ENCODE measurements at places on chromosomes 6 and 20.

DNA sequence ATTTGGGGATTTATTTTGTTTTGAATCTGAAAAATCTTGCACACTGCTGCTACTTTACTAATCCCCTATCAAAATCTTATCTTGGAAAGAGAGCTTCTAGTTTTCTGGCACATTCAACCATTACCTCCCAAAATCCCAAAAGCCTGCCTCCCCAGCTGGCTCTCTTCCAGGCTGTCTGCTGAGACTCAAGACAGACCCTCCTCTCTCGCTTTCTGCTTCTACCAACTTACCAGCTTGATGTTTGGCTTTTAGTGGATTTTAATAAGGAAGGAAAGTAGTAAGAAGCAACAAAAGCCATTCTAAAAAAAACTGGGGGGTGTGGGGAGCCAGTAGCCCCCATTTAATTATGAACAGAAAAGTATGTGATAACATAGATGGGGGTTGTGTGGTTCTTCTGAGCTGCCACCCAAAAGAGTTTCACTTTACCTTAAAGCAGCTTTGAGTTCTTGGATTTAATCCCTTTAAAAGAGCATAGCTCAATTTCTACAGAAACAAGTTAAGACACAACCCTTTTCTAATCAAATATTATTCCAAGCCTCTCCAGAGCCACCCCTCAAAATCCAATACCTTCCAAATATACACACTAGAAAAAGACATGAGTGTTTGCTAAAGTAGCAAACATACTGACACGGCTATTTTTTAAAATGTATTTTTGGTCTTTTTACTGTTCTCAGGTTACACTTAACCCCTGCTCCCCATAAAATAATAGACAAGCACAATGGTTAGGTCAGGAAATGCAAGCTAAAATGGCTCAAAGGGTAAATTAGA, 71.7 kb downstream of the ATP9A start:
- ATAC-seq = no peak

DNA sequence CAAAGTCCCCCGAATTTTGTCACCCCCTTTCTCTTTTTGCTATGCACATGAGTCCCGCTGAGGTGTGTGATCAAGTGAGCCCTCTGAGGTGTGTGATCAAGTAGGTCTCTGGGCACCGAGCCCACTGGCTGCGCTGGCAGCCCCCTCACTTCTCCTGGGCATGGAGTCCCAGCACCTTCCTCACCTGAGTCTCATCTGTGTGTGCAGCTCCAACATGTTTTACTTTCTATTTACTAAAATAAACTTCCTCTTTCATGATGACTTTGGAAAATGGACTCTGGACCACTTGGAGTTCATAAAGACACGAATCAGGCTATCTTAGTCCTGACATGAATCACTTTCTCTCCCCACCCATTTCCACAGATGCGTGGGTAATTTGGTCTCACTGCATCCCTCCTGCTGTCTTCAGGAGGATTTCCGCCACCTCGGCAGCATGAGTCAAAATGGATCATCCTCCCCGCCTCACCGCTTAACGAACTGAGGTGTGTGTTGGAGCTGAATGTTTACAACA, 39.8 kb downstream of the PRDM1 start:
- peak; percentile 79 for ATAC-seq

GRCh38 chr6:106514583-106514885, 114.8 kb downstream of the RTN4IP1 start:
- ATAC-seq = no peak

GRCh38 chr6:100466410-100467128, 1.8 kb upstream of the SIM1 start:
- no peak for ATAC-seq

DNA sequence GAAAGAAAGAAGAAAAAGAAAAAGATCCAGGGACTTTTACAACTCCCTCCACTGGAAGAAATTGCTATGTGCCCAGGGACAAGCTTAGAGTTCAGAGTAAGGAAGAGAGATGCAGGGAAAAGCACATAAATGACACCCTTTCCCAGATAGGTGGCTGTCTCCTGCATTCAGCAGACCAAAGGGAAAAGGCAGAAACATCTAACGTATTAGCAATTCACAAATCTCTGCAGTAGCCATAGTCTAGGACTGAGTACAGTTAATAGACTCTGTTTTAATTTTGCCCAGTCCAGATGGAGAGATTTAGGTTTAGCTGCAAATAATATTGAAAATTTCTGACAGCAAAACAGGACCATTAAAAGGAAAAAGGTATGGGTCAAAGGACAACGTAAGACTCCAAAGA, 71.3 kb upstream of the TNFRSF21 start:
- ATAC-seq = no peak

DNA sequence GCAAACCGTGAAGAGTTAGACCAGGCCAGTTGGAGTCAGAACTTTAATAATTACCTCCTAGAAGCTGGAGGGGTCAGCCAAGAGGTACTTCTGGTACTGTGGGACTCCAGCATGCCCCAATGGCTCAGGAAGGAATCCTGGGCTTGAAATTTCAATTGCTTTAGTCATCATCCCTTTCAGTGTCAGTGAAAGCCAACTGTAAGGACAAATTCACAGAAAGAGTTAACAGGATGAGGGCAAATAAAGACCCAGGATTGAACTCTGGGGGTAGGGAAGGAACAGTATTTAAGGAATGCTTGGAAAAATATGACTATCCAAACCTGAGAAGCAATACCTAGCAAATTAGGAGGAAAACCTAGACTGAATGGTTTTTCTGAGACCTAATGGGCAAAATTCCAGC, 735.1 kb upstream of the MARCKS start:
- ATAC-seq = no peak

- ATAC-seq = no peak
These were observed 47.7 kb upstream of the SMOC2 start for GRCh38 chr6:168393126-168393870.

DNA sequence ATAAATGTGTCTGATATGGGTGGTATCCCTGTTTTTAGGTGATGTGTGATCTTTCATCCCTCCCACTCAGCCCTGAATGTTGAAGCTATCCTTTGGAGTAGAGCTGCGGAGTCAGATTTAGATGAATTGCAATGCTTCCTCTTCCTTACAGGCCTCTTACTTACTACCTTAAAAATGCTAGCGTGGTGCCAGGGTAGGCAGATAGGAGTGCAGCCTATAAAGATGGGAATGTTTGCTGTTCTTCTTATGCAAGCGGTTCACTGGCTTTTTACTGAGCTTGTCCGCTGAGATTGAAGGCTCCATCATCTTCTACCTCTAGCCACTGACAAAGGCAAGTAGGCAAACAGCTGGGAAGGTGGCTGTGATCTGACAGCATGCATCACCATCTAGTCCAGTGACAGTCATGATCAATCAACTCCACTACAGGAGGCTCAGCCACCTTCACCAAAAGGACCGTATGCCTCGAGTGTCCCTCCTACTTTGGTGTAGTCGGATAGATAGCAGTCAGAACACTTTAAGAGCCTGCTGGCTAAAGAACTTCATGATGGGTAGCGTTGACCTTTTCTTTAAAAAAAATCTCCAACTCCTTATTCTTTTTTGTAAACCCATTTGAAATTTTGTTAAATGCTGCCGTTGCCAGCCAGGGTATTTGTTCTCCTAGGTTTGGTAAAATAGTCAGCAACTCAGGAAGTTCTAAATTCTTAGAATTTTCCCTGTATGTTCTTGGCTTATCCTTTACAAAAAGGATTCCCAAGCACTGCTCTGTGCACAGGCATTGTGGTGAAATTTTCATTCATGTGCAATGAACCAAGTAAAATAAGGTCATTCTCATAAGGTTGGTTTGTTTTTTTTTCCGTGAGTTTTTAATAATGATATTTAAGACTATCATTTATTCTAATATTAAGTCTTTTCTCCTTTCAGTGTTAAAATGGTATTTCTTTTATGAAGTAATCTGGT, 169.6 kb downstream of the MTHFD1L start:
- no peak for ATAC-seq

DNA sequence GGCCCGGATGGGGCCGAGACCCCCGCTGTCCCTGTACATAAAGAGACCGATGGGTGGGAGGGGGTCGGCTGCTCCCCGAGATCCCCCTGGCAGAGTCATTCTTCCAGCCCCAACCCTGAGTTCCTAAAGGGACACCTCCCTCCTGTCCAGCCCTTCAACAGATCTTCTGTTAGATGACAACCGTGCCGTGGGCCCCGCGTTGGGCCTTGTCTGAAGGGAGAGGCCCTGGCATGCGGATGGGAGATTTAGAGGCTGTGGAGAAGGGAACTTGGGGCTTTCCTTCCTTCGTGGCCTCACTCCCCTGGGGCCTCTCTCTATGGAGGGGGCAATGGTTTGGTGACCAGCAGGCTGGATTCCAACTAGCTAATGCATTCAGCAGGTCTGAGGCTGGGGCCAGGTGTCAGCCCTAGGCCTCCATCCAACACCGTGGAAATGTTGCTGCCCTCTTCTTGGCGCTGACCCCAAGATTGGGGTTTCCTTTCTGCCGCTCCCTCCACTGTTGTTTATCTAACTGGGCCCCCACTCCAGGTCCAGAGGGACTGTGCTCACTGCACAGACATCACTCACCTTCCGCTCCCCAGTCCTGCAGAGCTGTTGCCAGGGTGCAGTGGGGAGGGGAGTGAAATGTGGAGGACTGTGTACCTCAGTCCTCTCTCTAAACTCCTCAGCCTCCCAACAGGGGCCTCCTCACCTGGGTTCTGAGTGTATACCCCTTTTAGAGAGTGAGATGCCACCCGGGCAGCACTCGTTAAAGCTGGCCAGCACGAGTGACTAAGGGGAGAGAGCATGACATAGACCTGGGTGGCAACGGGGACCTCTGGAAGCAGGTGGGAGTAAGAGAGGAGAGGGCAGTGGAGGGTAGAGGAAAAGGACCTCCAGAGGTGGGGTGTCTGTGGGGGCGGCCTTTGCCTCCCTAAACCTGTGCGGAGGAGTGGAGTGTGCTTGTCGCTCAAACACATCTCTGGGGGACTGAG, 6.7 kb downstream of the TMEM151B start:
- ATAC-seq = no peak

DNA sequence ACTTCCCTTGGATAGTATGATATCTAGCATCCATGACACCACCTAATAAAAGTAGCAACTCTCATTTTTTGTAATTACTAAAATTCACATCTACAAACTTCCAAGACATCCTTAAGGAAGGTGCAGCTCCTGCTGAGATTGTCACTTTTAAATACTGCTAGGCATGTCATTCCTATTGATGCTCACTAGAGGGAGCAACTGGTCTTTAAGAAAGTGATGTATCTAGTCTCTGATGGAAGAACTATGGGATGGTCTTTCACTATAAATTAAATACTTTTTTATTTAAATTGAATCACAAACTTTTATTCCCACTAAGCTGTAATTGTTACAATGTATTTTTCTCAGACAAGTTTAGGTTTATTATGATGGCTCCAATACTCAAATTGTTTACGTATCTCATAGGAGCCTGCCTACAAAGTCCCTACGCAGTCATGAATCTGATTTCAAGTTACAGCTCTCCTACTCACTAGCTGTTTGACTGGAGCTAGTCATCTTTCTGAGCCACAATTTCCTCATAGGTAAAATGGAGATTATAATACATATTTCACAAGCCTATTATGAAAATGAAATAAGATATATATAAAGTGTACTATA, 8.1 kb upstream of the TSPYL1 start:
- ATAC-seq = no peak

GRCh38 chr6:168015482-168016175, 18.2 kb downstream of the KIF25 start:
- no peak for ATAC-seq

- ATAC-seq = no peak
These were observed 133.9 kb upstream of the PTPRT start for GRCh38 chr20:43323592-43323991.

DNA sequence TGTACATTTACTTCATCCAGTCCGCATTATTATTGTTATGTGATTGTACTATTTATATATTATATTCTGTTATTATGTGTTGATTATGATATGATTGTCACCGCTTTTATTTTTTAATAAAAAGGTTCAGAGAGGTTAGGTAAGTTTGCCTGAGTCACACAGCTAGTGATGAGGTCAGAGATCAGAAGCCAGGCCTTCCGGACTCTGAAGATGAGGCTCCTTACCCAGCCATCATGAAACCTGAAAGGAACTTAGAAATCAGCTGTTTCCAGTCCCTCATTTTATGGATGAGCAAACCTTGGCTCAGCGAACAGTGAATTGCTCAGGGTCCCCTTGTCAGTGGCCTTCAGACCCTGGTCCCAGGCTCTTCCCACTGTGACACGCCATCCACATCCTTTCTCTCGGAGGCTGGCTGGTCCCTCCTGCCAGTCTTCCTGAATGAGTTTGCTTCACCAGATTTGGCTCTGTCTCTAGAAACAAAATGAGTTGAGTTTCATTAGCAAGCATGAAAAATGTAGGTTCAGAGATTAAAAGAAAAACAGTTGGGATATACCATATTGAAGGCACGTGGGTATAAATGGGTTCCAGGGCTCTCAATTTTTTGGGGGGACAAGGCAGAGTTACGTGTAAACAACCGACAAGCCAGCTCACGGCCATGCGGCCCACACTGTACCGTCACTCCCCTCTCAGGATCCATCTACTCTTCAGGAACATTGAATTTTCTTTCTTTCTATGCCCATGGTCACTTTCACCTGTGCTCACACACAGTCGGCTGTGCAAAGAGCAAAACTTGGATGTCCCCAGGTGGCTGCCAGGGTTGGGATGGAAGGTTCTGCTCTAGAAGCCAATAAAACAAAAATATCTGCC, 132.9 kb downstream of the ZDHHC14 start:
- ATAC-seq = no peak

- no peak for ATAC-seq
These were observed 248.6 kb upstream of the SUPT3H start for GRCh38 chr6:45626087-45626891.

GRCh38 chr6:33850869-33851541, 47.2 kb upstream of the MLN start:
- ATAC-seq = no peak

DNA sequence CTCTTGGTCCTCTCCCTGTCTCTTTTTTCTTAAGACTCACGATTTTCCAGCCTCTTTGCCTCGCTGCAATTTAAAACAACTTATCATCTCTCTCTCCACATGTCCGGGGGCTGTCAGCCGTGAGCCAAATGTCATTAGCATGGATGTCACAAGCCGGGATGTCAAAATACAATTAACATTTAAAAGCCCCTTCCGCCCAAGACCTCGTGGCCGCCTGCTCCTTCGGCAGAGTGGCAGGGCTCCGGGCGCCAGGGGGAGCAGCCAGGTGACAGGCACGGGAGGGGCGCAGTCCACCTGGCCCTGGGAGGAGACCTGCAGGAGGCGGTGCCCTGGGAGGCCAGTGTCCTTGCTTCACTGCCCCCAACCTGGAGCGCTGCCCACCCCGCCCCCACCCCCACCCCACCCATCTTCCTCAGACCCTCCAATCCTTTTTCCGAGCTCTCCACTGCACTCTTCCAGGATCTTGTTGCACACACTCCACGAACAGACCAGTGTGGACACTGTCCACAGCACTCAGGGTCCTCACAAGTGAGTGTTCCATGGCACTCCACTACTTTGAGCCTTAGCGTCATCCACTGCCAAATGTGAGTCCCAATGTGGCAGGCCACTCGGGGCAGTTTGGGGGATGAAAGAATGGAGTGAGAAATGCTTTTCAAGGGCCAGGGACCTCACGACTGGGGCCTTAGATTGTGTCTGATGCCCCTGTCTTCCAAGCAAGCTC, 5.6 kb upstream of the GRM4 start:
- ATAC-seq = no peak

DNA sequence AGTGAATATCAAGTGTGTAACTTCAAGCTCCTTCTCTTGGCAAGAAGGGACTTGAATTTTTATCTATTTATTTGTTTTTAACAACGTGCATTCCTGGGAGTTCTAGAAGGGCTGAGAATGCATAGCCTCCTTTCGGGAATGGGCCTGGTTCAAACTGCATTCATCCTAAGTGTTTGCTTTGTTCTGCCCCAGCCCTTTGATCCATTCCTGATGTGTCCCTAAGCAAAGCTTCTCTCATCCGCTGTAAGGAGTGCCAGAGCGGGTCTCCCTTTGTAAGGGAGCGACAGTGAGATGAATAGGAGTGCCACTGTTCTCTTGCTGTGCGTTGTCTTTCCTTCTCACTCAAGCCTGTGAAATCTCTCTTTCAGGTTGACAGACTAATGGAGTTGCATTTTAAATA, 61.0 kb upstream of the VSTM2L start:
- ATAC-seq = no peak
